Esophagus muscularis mucosa (tissue), 4 donors: ENCODE measurements at places on chromosomes 4 and X. TPM values are rescaled to one million over a fixed set of nuclear protein-coding genes. Genes with fewer than 3 reads are reported as not detected.

DNA sequence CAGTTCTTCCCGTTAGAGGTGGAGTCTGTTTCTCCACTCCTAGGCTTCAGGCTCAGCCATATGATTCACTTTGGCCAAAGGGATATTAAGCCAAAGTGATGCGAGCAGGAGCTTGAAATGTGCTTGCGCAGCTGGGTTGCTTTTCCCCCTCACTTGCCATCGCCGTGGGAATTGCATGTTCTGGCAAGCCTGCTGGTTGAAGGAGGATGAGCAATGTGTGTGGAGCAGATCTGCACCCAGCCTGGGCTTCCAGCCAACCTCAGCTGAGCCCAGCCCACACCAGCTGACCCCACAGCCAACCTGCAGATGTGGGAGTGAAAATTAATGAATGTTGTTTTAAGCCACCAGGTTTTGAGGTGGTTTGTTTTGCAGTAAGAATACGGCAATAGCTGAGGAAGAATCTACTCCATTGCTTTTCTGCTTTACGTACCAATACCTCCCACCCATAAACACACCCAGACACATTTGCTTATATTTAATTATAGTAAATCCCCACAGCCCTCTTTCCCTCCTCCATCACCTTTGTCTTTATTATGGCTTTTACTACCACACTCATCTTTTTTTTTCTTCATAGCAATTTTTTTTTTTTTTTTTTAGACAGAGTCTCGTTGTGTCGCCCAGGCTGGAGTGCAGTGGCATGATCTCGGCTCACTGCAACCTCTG is 132.8 kb upstream of the FUNDC1 start:
- H3K4me3 ChIP-seq: no peak overlapping the region
- peaks cover 8% of the 10 kb centered on the region for H3K4me1 ChIP-seq
- DNase-seq: peak; percentile 90
- no peaks in the 10 kb centered on the region for H3K27me3 ChIP-seq

RBMX2 gene
- total RNA-seq: 15.7 TPM

- H3K27ac ChIP-seq: no peak overlapping the region
- no peaks in the 10 kb centered on the region for H3K27me3 ChIP-seq
- H3K4me3 ChIP-seq: no peak overlapping the region
- DNase-seq: no peak
These were observed 15.8 kb downstream of the RPL39 start for GRCh38 chrX:119775517-119776238.

- H3K36me3 ChIP-seq: no peaks in the 10 kb centered on the region
- no peak for DNase-seq
- no peak overlapping the region for H3K27ac ChIP-seq
- H3K4me3 ChIP-seq: no peak overlapping the region
These were observed 47.9 kb downstream of the TET2 start for GRCh38 chr4:105194328-105195231.

- H3K27ac ChIP-seq: no peak overlapping the region
- peak; percentile 91 for DNase-seq
- H3K36me3 ChIP-seq: no peaks in the 10 kb centered on the region
These were observed 1.5 kb downstream of the GRID2 start for GRCh38 chr4:92305148-92305877.

DNA sequence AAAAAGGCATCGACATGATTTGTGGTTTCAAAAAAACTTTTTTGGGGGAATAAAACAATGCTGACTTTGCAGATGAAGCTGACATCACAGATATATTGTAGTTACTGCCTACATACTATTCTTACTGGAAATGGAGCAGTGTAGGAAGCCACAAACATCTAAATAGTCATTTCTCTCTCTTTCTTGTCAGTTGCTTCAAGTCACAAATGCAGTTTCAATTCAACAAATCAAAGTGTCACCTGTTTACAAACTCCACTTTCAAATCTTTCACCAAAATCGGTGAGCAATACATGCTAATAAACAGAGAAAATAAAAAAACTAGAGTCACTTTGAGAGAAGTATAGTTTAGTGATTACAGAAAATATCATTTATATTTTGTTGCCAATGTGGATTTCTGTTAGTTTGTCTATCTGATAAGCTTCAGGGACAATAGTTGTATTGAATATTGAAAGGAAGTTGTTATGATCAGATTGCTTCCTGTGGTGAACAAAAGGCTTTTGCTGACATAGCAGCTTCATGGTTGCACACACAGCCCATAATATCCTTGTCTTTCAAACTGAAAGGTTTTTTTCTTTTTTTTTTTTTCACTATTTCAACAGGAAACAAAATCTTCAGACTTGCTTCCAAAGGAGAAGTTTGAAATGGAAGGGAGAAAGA is 49.7 kb upstream of the PTPN13 start:
- H3K27me3 ChIP-seq: no peaks in the 10 kb centered on the region
- no peaks in the 10 kb centered on the region for H3K36me3 ChIP-seq
- H3K4me1 ChIP-seq: no peaks in the 10 kb centered on the region
- DNase-seq: no peak
- no peak overlapping the region for H3K4me3 ChIP-seq

GRCh38 chr4:5199912-5200311 is 148.6 kb downstream of the STK32B start:
- H3K27ac ChIP-seq: no peak overlapping the region
- H3K27me3 ChIP-seq: no peaks in the 10 kb centered on the region
- no peaks in the 10 kb centered on the region for H3K36me3 ChIP-seq
- H3K4me3 ChIP-seq: no peak overlapping the region
- DNase-seq: no peak

GRCh38 chrX:100449696-100450608 is 39.9 kb upstream of the PCDH19 start:
- H3K36me3 ChIP-seq: no peaks in the 10 kb centered on the region
- H3K27ac ChIP-seq: no peak overlapping the region
- peaks cover 4% of the 10 kb centered on the region for H3K27me3 ChIP-seq
- no peak for DNase-seq
- no peak overlapping the region for H3K4me3 ChIP-seq

DNA sequence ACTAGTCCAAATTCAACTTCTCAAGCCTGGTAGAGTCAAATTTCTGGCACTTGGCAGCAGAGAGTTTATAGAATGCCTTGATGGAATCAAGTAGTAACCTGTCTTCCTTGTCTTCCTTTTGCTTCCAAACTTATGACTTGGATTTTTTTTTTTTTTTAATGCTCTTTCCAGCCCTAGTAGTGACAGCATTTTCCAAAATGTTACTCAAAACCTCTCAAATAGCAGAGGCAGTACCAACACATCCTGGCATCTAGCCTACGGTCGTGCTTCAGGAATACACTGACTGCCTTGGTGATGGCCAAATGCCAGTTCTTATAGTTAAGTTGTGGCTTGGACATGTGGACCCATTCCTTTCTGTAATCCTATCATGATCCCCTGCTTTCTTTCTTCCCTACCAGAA is 46.0 kb downstream of the GALNT7 start:
- no peak overlapping the region for H3K4me3 ChIP-seq
- H3K4me1 ChIP-seq: peaks cover 4% of the 10 kb centered on the region
- no peaks in the 10 kb centered on the region for H3K36me3 ChIP-seq
- H3K27me3 ChIP-seq: no peaks in the 10 kb centered on the region

GAGE12D gene
- total RNA-seq: not detected

- no peak for DNase-seq
- H3K27ac ChIP-seq: no peak overlapping the region
- no peaks in the 10 kb centered on the region for H3K4me1 ChIP-seq
- H3K36me3 ChIP-seq: no peaks in the 10 kb centered on the region
These were observed 200.2 kb upstream of the FAM241A start for GRCh38 chr4:111945014-111945413.

GRCh38 chr4:76654084-76654483 is 219.1 kb downstream of the SHROOM3 start:
- no peaks in the 10 kb centered on the region for H3K27me3 ChIP-seq
- H3K4me3 ChIP-seq: no peak overlapping the region
- no peak overlapping the region for H3K27ac ChIP-seq
- peaks cover 38% of the 10 kb centered on the region for H3K4me1 ChIP-seq

ZAR1 gene
- total RNA-seq: not detected

SMARCA1 gene
- 56.9 TPM for total RNA-seq
